ENCODE measurements at places on chromosomes 16 and 17. TPM values are rescaled to one million over a fixed set of nuclear protein-coding genes. Genes with fewer than 3 reads are reported as not detected.

Gene EVI2B
- 171 TPM for polyA plus RNA-seq

Gene TNP2
- not detected for polyA plus RNA-seq

DNA sequence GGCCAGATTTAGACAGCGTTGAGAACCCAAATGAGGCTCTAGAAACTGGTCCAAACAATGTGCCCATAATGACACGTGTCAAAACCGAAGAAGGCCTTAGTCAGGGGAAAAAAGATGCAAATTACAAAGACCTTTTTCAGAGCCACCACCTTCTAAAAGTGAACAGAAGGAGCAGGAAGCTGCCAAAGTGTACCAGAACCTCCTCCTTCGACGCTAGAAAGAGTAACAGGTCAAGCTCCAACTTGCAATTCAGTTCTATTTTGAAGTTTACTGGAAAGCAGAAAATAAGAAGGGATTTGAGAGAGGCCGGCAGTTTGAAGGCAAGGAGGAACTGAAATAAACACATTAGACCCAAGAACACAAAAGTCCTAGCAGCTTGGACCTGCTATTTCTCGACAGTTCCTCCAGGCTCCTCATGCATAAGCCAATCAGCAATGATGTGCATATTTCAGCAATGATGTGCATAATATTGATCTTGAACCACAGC lies 61.8 kb downstream of the XYLT1 start:
- peaks cover 9% of the 10 kb centered on the region for H3K36me3 ChIP-seq
- peak overlapping the region; percentile 71 for H3K4me3 ChIP-seq
- H3K27ac ChIP-seq = peak overlapping the region; percentile 99
- peaks cover 48% of the 10 kb centered on the region for H3K4me1 ChIP-seq
- peak; percentile 40 for DNase-seq
- H3K27me3 ChIP-seq = no peaks in the 10 kb centered on the region

GRCh38 chr16:56514845-56515244 lies 5.0 kb downstream of the BBS2 start:
- H3K4me1 ChIP-seq = peaks cover 31% of the 10 kb centered on the region
- DNase-seq = no peak
- no peak overlapping the region for H3K27ac ChIP-seq

DNA sequence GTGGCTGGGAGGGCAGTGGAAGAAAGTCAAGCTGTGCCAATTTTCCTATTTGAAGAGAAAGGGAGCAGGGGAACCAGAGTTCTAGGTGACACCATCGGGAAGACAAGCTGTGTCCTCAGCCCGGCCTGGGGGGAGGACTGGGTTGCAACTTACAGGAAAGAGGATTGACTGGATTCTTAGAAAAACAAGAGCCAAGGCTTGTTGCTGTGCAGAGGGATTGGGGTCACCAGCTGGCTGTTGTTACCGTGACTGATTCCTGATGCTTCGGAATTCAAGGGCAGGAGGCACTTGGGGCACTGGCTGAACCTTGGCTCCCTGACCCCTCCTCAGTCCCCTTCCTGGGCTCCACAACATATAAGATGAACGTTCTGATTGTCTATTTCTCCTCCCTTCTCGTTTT lies 16.8 kb upstream of the MMP2 start:
- H3K27me3 ChIP-seq = peaks cover 13% of the 10 kb centered on the region
- H3K36me3 ChIP-seq = no peaks in the 10 kb centered on the region
- peaks cover 6% of the 10 kb centered on the region for H3K4me1 ChIP-seq
- H3K27ac ChIP-seq = no peak overlapping the region

All from naive B cell (primary cell).